A549 treated with GW870086 at 1 μM for 4 hours (cell line): ENCODE measurements at places on chromosomes 11 and 22. TPM values are rescaled to one million over a fixed set of nuclear protein-coding genes. Genes with fewer than 3 reads are reported as not detected.

The SCYL1 gene
- total RNA-seq: 46.9 to 64.2 TPM (median 62.2 TPM) in 5 replicates

The OR52A1 gene
- not detected in 5 replicates for total RNA-seq

The MMP27 gene
- not detected in 5 replicates for total RNA-seq

The LRRC55 gene
- total RNA-seq: not detected in 5 replicates

The MS4A6E gene
- total RNA-seq: not detected in 5 replicates

The PGA5 gene
- not detected in 5 replicates for total RNA-seq

The OR4A16 gene
- not detected in 5 replicates for total RNA-seq

The PARVA gene
- total RNA-seq: 24.6 to 26.9 TPM (median 25.9 TPM) in 5 replicates

The DERL3 gene
- 0.23 to 0.60 TPM (median 0.38 TPM) in 5 replicates for total RNA-seq

The FERMT3 gene
- 0.64 to 3.3 TPM (median 1.0 TPM) in 5 replicates for total RNA-seq

The SERPIND1 gene
- total RNA-seq: 0.09 TPM in 1 of 5 replicates, not detected in the others

The CFAP300 gene
- total RNA-seq: 4.6 to 8.0 TPM (median 5.7 TPM) in 5 replicates

The SMIM35 gene
- total RNA-seq: not detected in 5 replicates
